Activated T-helper 1 cell treated with Interleukin-2 at 50 U/mL for 16 hours (primary cell): ENCODE measurements at places on chromosomes 3 and 15.

DNA sequence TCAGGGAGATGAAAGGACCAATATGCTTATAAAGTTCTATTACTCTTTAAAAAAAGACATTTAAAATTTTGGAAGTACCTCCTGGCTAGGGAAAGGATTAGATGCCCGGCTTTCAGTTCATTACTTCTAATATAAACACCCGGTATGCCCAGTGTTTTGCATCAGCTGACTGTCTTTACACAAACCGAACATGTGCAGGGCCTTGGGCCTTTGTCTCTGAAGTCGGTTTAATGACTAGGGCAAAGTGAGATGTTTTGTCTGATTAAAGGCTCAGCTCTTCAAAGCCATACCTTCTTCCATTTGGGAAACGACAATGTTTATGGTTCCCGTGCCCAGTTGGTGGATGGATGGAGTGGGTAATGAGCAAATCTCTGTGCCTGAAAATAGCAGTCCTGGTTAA is 179.3 kb upstream of the LRTM1 start:
- no peak for DNase-seq

DNA sequence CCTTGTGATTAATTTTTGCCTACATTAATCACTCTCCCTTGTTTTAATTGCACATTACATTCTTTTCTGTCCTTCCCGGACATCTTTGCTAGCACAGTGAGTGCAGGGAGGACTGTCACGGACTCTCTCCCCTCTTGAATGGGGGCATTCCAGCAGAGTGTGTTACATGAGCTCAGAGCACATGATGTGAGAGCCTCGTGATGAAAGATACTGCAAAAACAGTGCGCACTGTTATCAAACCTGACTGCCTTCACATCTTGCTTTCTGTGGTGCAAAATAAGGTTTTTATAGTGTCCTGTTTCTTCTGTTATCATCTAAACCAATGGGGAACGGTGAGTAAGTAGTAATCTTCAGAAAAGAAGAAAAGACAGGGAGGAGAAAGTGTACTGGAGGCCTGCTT is 167.5 kb downstream of the PGPEP1L start:
- DNase-seq, result no peak

DNA sequence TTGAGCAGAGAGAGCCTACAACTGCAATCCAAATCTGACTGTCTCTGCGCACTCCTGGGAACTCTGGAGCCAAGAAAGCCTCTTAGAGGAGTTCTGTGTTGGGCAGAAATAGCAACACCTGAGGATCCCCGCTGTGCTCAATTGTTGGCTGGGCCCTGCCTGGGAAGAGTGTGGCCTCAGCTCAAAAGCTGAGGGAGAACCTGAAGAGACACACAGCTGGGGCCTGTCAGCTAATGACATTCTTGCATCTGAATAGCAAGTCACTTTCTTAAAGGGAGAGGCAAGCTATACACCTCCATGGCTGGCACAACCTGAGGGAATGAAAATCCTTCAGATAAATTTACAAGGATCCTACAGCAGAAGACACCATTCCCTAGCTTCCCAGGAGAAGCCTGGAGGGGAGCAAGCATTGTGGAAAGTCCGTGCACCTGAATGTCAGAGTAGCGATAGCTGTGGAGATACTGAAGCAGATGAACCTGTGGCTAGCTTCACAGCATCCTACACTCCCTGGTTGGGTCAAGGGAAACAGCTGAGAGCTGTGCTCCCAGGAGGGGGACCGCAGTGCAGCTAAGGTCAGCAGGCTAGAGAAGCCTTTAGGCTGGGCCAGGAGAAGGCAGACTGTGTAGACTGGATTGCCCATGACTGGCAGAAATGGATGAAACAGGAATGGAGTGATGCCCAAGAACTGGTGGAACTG is 159.9 kb upstream of the PFN2 start:
- no peak for DNase-seq

DNA sequence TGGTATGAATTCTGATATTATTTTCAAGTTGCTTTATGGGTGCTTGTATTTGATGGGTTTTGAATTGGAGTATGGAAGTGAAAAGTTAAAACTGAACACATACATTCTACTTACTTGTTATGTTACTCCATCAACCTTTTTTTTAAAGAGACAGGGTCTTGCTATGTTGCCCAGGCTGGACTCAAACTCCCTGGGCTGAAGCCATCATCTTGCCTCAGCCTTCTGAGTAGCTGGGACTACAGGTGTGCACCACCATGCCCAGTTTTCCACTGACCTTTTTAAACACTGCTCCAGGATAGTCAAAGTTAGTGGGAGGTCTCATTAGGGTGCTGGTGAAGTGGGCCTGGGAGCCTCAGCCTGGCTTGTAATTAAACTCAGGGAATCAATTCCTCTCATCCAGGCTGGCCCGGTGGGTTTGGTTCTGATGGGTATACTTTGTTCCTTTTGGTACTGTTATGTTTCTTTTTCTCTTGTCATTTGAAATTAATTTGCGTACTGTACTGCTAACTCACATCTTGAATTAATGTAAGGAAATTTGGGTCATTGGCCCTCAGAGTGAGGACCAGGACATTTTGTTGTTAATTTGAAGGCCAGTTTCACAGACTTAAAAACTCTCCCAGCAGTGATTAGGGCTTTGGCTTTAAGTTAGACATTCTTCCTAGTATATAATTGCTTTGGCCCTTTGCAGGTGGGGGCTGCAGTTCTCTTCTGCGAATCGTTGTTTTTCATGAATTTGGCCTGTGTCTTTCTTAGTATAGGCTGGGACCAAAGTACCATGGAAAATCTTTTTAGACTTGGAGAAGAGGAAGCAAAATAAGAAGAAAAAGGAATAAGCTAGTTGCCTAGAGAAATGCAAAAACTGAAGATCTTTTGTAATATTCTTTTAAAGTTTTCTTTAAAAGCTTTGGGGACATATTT is 66.9 kb downstream of the FNDC3B start:
- DNase-seq, result no peak

GRCh38 chr3:120018299-120018698 is 75.9 kb downstream of the GSK3B start:
- no peak for DNase-seq

GRCh38 chr3:171345107-171345843 is 114.9 kb downstream of the TNIK start:
- no peak for DNase-seq

DNA sequence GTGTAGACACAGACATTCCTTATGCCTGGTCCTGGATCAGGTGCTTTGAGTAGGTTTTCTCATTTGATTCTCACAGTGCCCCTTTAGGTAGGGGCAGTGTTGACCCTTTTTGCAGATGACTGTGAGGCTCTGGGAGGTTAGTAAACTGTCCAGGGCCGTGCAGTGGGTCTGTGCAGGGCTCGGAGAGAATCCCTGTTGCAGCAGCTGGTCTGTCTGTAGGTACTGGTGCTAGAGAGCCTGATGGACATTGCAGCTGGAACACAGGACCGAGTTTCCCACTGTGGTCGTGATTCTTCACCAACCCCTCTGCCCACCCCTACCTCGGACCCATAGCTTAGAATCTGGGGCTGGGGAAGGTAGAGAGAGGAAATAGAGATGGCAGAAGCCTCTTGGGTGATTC is 51.8 kb downstream of the CHCHD6 start:
- no peak for DNase-seq

- DNase-seq, result no peak
Measured at GRCh38 chr3:63952248-63952594, 40.0 kb upstream of the SCAANT1 start.

- DNase-seq, result no peak
Measured at GRCh38 chr15:53115563-53115962, 325.4 kb upstream of the ONECUT1 start.

DNA sequence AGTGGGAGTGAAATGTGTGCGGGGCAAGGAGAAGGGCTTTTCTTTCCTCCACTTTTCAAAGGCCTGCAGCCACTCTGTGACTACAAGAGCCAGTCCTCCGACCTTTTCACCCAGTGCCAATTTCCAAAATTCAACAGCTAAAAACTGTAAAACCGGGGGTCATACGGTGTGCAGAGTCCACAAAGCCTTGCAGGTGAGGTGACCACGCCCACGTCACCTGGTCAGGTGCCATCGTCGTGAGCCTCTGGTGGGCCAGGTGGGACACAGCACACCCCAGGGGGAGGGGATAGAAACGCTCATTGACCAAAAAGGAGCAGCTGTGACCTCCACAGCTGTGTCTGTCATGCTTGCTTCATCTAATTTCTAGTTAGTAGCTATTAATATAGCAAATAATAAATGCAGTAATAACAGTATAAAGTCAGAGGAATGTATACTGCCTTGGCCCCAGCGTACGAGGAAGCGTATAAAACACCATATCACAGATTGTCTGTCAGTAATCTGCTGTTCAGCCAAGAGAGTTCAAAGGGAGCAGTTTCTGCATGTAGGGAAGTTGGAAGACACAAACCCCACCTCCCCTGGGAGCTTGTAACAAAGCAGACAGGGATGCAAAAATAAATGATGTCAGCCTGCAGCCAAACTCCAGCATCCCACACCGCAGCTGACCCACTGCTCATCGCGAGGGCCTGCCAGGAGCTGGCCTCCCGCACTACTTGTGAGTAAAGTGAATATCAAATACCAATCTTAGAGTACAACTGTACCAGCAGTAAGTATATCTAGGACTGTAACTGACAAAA is 86.7 kb downstream of the VGLL4 start:
- DNase-seq, result no peak

GRCh38 chr3:46368569-46368968 is 2.2 kb upstream of the CCR5 start:
- peak; percentile 48 for DNase-seq

GRCh38 chr3:25412269-25412668 is 15.8 kb upstream of the RARB start:
- no peak for DNase-seq

- no peak for DNase-seq
Measured at GRCh38 chr15:57108296-57108695, 189.9 kb downstream of the TCF12 start.

GRCh38 chr15:99863550-99864198 is 130.4 kb upstream of the LYSMD4 start:
- DNase-seq, result no peak

DNA sequence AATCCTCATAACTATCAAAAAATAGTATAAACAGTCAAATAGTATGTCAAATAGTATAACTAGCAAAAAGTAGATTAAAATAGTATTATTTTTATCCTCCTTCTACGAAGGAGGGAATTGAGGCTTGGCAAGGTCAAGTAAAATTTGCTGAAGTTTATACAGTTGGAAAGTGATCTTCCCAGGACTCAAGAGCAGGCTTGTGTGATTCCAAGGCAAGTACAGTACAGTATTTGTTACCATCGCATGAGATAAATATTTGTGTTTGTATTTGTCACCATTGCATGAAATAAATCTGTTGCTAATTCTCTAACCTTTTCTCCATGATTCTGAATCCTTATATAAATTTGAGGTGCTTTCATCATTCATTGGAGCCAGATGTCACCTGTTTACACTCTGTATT is 28.9 kb downstream of the SH3GL3 start:
- DNase-seq, result no peak

- DNase-seq, result no peak
Measured at GRCh38 chr3:174442302-174442682, 416.8 kb upstream of the NAALADL2 start.

GRCh38 chr3:157261000-157261399 is 101.1 kb upstream of the CCNL1 start:
- no peak for DNase-seq

DNA sequence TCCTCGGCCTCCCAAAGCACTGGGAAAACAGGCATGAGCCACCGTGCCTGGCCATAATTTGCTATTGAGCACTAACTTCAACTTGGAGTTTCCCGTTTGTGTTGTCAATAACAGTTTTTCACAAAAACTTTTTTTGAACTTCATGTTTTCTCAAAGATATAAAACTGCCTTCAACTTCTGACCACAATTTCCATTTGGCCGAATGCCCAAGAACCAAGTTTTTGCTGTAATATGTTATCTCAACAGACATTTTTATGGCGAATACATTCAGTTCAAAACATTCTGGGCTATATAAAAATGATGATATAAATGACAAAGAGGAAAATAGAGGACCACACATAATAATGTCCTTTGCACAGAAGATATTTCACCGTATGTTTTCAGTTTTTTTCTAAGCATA is 56.4 kb downstream of the NEDD4 start:
- no peak for DNase-seq

DNA sequence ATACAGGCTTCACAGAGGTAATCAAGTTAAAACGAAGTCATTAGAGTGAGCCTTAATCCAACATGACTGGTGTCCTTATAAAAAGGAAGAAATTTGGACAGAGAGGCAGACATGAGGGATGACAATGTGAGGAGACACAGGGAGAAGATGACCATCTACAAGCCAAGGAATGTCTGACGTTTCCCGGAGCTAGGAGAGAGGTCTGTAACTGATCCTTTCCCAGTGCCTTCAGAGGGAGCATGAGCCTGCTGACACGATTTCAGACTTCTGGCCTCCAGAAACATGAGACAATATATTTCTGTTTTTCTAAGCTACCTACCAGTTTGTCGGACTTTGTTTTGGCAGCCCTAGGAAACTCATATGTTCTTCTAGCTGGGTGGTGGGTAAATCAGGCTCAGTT is 15.1 kb downstream of the TM4SF1 start:
- DNase-seq, result no peak

- DNase-seq, result peak; percentile 30
Measured at GRCh38 chr15:62254137-62254934, 89.3 kb upstream of the C2CD4B start.

GRCh38 chr3:184031187-184031792 is at the start of gene HTR3D:
HTR3D (plus strand) TSS chr3:184031742; CDS start chr3:184031742, 0 bp downstream.
- no peak for DNase-seq

- no peak for DNase-seq
Measured at GRCh38 chr3:196689941-196690660, 21.9 kb downstream of the CEP19 start.

GRCh38 chr3:182261041-182261440 is 532.3 kb upstream of the ATP11B start:
- DNase-seq, result no peak

DNA sequence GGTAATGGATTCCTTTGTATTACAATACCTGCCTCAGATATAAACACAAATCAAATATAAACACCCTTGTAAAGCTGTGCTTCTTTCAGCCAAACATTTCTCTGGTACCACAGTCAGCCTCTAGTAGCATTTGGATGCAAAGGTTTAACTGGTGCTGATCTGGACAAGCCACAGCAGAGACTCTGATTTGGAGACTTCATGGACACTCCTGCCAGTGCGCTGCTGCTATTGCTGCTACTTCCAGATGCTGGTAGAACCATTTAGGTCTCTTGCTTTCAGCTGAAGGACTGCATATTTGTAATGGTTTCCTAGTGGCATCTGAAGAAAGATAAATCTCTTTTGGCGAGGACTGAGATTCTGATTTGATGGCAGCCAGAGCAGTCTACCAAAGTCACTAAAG is 36.9 kb downstream of the NCK1 start:
- no peak for DNase-seq

- DNase-seq, result no peak
Measured at GRCh38 chr15:69540622-69541021, 88.0 kb downstream of the RPLP1 start.

- DNase-seq, result no peak
Measured at GRCh38 chr3:62171789-62172188, 201.6 kb downstream of the FEZF2 start.

- no peak for DNase-seq
Measured at GRCh38 chr15:65952391-65953053, 83.2 kb downstream of the RAB11A start.

- no peak for DNase-seq
Measured at GRCh38 chr3:58028902-58029301, 20.7 kb downstream of the FLNB start.
